ENCODE measurements at places on chromosomes 2 and 18.

- DNase-seq: no peak
Observed at GRCh38 chr2:123179526-123179925, 845.6 kb upstream of the CNTNAP5 start.

GRCh38 chr2:29610569-29610968, 310.8 kb downstream of the ALK start:
- no peak for DNase-seq

GRCh38 chr18:45015788-45016128, 335.1 kb downstream of the SETBP1 start:
- no peak for DNase-seq

- DNase-seq: no peak
Observed at GRCh38 chr18:63031375-63031774, 288.2 kb downstream of the BCL2 start.

- no peak for DNase-seq
Observed at GRCh38 chr18:5414546-5414945, 119.0 kb upstream of the ZBTB14 start.

DNA sequence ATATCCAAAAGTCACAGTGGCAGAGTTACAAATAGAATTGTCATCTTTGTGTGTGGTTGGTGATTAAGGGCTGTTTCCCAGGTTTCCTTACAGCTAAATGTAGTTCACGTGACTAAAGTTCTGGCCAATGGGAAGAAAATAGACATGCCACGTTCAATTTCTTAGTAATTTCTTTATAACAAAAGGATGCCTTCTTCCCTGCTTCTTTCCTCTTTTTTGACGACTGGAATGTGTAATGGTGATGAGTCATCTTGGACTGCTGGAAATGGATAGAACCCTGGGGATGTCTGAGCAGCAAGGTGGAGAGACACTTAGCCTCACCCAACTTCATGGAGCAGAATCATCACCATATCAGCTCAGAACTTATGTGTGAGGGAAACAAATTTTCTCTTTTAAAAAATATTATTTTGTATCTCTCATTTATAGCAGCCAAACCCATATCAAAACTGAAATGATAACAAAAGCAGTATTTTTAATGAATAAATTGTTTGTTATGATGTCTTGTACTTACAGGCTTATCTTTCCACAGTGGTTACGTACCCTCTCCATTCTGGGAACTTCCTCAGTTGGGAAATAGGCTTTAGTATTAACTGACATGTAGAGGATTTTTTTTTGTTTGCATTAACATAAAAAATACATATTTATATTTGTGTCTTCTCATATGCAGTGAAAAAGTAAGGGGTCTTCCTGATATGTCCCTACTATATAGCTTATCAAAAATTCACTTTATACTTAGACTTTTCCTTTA, 91.1 kb upstream of the CDH2 start:
- no peak for DNase-seq

DNA sequence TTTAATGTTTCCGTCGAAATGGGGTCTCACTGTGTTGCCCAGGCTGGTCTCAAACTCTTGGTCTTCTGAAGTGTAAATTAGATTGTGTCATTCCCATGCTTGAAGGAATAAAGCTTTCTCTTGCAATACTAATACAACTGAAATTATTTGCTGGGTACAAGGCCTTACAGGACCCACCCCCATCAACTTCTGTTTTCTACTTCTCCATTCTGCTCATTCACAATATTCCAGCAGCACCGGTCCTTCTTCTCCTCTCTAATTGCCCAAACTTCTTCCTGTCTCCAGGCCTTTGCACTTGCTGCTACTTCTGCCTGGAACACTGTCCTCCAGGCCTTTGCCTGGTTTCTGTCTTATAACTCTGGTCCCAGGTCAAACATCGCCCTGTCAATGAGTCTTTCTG, 73.8 kb downstream of the APOB start:
- DNase-seq: no peak

DNA sequence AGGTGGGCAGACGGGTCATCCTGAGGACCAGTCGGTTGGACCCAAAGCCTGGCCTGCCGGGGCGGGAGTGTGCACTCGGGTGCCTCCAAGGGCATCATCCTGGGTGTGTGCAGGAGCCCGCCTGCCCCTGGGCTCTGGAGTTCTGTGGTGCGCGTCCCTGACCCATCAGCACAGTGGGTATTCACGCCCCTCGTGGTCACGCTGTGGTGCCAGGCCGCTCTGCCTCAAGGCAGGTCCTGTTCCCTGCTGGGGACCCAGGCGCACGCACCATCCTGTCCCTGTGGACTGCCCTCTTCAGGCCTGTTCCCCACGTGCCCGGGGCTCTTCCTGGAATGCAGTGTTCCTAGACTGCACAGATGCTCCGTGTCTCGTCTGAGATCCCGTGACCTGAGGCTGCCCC, 14.3 kb upstream of the D2HGDH start:
- no peak for DNase-seq

DNA sequence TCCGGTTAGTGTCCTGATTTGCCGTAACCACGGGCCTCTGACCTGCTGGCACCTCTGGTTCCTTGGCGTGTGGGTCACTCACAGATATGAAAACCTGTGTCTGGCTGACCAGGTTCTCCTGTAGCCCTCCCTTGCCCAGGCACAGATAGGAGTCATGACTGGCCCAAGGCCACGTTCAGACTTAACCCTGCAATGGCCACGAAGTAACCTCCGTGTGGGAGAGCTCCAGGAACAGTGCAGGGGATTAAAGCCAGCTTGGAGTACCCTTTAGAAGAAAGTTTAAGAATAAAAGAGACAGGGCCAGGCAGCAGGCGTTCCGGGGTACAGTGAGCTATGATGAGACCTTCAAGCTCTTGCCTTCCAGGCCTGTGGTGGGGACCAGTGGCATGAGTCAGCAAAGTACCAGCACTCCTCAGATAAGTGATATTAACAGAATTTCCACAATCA, 25.5 kb downstream of the CENPO start:
- DNase-seq: peak; percentile 53

DNA sequence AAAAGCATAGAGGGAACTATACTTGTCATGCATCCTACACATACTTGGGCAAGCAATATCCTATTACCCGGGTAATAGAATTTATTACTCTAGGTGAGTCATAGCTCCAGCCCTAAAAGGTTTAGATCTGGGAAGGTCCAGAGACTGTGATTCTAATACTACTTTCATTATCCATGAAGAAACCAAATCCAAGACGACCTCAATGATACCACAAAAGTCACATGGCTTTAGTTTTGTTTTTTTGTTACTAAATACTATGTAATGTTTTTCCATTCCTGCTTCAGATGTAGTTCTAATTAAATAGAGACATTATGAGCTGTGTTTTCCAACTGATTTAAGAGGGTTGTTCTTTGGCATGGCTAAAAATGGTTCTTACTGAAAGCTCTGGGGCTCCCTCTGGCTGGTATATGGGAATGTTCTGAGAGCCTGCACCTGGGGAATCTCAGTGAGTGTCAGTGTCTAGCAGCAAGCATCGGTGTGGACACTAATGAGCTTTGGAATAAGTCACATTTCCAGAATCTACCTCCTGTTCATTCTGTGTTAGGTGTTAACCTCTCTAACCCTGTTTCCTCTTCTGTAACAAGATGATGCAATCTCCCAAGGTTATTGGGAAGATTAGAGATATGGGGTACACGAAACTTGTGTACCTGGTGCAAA, 20.5 kb upstream of the IL1RL2 start:
- DNase-seq: no peak

- no peak for DNase-seq
Observed at GRCh38 chr2:38095079-38095995, 19.4 kb upstream of the CYP1B1 start.

Measured in activated CD8-positive, alpha-beta memory T cell treated with anti-CD3 and anti-CD28 coated beads for 24 hours (primary cell).